ENCODE measurements at places on chromosomes 4 and X.

GRCh38 chr4:56211202-56211601 lies 176.1 kb downstream of the AASDH start:
- no peak for DNase-seq

DNA sequence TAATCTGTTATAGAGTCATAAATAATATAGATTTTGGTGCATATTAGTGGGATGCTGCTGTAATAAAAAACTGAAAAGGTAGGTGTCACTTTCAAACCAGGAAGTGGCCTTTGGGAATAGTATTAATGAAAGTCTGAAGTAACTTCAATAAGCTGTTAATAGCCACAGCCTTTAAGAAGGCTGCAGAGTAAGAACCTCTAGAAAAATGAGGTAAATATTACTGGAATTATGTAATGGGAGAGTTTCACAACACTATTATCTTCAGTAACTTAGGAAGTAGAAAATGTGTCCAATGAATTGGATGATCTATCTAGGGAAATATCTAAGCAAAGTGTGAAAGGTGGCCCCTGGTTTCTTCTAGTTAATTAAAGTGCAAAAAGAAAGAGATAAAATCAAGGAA lies 104.7 kb downstream of the NCAPG start:
- no peak for DNase-seq

DNA sequence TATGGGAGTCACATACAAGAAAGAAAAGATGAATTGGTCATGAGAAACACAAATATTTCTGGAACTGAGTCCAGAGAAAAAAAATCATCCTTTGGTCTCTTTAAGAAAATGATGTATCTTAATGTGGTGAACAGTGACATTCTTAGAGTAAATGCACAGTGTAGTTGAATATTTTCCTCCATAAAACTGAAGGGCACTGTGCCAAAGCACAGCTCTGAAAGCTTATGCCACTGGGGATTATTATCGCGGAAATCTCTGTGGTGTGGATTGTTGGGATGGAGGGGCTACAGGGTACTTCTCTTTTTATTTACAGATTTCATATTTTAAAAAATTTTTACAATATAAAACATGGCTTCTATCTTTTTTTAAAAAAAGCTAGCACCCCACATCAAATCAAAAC lies 908.1 kb downstream of the CCSER1 start:
- no peak for DNase-seq

GRCh38 chr4:181687116-181687515 lies 556.1 kb upstream of the TENM3 start:
- DNase-seq = no peak

- DNase-seq = no peak
Observed at GRCh38 chr4:71322425-71322824, 16.4 kb upstream of the SLC4A4 start.

Data from NCI-H2081 treated with DMSO at 0.1 percent for 48 hours (cell line).